ENCODE measurements at places on chromosomes 7 and 10. TPM values are rescaled to one million over a fixed set of nuclear protein-coding genes. Genes with fewer than 3 reads are reported as not detected.

DNA sequence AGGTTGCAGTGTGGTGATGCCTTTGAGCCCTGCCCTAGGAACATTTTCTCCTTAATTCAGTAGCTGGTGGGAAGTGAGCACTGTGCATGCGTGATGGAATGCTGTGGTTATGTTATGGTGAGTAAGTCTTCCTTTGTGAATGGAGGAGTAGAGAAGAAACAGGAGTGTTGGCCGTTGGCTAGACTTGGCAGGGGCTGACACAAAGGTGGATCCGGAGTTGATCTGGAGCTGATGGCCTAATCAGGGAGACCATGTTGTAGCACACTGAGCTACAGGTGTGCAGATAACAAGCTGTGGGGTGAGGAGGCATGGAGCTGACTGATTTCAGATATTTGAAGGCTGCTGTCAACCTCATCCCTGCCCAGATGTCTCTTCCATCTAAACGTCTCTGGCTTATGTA lies 122.3 kb downstream of the CNNM2 start:
- DNase-seq, result no peak

GRCh38 chr7:25215694-25216335 lies 12.5 kb downstream of the NPVF start:
- DNase-seq, result no peak

Gene TBRG4
- 61.4 TPM for total RNA-seq

Gene SHTN1
- total RNA-seq, result 3.0 TPM

GRCh38 chr7:5303591-5304505 lies 21.1 kb downstream of the SLC29A4 start:
- no peak for DNase-seq

Gene UNCX
- total RNA-seq, result not detected

- peak; percentile 86 for DNase-seq
Measured at GRCh38 chr10:109883859-109884771, 39.2 kb downstream of the XPNPEP1 start.

DNA sequence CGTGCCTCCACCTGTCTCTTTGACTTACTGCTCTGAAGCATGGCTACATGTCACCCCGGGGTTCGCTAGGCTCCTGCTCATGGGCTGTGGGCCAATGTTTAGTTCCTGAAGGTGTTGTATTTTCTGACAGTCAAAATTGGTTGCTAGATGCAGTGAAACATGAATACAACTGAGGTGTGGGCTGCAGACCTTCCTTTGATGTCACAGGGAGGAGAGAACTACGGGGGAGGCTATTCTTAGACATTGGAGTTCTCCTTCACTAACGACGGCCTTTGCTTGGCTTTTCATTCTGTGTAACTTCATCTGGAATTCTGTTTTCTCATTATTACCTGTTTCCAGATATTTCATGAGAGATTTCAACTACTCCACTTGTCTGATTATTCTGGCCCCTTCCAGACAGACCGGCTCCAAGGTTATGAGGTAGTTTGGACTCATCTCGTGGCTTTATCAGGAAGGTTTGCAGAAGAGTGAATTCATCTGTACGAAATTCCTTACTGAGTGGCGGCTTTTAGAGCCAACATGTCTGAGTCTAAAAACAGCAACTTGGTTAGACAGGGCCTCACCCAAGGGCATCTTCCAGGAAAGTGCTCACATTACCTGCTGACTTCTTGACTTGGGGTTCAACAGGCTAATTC lies 774.7 kb downstream of the SUGCT start:
- no peak for DNase-seq

Gene INA
- 0.08 TPM for total RNA-seq

DNA sequence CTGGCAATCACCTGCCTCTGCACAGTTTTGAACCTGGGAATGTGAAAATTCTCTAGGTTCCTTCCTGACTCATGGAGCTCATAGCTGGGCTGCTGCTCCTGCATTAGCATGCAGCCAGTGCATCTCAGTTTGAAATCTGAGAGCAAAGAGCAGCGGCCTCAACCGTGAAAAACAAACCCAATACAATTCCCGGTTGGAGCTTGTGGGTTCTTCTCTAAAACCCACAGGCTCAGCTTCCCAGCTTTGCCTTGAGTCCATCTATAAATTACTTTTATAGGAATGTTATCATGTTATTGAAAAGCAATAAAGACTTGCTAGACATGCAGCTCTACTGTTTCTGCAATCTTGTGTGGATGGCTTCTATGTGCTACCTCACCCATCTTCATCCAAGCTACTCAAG lies 191.7 kb downstream of the CXCL12 start:
- no peak for DNase-seq

GRCh38 chr10:44478040-44478439 lies 93.1 kb upstream of the CXCL12 start:
- no peak for DNase-seq

Gene PILRA
- 2.3 TPM for total RNA-seq

Gene SPAG6
- total RNA-seq, result not detected

Gene KLF14
- not detected for total RNA-seq

Gene AOAH
- total RNA-seq, result 1.6 TPM

Gene AKR1C8
- total RNA-seq, result 0.86 TPM

Gene VDAC2
- 388 TPM for total RNA-seq

GRCh38 chr10:65570143-65571010 lies 1355.5 kb upstream of the LRRTM3 start:
- DNase-seq, result peak; percentile 76

Gene MACC1
- 0.13 TPM for total RNA-seq

DNA sequence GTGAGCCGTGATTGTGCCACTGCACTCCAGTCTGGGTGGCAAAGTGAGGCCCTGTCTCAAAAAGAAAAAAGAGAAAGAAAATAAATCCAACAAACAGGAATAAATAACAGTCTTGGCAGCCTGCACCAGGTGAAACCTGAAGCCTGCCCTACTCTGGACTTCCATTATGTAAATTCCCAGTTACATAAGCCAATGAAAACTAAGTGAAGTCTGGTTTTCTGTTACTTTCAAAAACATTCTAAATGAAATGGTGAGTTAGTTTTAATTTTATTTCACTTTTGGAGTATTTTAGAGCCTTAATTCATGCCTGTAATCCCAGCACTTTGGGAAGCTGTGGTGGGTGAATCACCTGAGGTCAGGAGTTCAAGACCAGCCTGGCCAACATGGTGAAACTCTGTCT lies 22.5 kb upstream of the HIBADH start:
- DNase-seq, result no peak

- no peak for DNase-seq
Measured at GRCh38 chr10:23521735-23522134, 82.9 kb downstream of the OTUD1 start.

GRCh38 chr10:113202011-113202410 lies 252.0 kb downstream of the TCF7L2 start:
- DNase-seq, result no peak

- DNase-seq, result no peak
Measured at GRCh38 chr10:102508506-102508905, 4.7 kb downstream of the SUFU start.

DNA sequence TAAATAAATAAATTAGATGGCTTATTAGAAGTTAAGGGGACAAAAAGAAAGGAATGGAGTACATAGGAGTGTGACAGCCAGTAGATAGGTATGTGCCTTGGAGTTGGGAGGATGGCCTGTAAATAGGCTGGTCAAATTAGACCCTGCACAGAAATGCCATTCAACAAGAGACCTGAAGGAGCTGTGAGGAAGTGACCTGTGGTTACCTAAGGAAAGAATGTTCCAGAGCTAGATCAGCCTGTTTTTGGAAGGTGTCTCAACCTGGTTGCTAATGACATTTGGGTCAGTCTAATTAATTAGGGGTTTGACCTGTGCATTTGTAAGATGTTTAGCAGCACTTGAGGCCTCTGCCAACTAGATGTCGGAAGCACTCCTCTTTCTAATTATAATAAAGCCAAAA lies 315.3 kb upstream of the PLXDC2 start:
- no peak for DNase-seq

DNA sequence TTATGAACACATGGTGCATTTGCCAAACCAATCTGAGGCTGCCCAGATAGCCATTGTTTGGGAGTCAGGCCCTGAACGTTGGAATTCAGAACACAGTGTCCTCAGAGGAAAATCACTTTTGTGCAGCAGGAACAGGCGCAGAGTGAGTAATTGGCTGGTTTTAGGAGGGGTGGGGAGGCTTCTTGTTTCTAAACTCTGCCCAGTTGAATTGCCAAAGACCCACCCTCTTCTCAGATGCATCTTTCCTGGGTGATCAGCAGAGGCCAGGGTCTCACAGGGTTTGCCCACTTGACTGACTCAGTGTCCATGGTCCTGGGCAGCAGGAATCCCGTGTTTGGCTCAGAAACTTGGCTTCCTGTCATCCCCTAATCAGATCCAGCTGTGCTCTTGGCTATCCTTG lies 24.3 kb downstream of the PRLHR start:
- no peak for DNase-seq

DNA sequence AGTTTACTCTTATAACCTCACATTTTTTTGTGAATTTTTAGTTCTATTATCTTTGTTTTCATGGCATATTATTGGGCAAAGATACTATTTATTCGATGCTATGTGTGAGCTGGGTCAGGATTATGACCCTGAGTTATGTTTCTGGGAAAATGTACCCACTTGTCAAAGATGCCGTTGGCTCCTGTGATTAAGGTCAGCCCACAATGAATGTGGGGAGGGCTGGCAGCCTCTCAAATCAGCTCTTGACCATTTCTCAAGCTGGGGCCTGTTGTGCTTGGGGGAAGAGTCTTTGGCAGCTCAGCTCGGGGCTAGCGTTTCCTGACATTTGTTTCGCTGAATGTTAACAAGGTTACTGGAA lies 97.5 kb downstream of the TCF7L2 start:
- no peak for DNase-seq

Gene LRIT1
- not detected for total RNA-seq

Gene USP54
- total RNA-seq, result 16.3 TPM

Gene ANKRD2
- total RNA-seq, result 138 TPM

DNA sequence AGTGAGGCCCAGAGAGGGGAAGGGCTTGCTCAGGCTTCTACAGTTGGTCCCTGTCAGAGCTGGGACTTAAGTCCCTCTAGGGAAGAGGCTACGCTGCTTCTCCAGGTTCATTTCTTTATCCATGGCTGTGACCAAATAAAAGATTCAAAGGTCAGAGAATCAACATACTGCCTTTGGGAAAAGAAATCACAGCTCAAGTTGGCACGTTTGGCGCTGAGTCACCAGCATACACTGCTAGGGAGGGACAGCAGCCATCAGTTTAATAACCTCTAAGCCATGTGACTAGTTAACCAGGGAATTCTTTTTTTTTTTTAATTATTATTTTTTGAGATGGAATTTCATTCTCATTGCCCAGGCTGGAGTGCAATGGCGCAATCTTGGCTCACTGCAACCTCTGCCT lies 28.4 kb upstream of the CRHR2 start:
- no peak for DNase-seq

Gene SEMA3E
- 0.70 TPM for total RNA-seq

DNA sequence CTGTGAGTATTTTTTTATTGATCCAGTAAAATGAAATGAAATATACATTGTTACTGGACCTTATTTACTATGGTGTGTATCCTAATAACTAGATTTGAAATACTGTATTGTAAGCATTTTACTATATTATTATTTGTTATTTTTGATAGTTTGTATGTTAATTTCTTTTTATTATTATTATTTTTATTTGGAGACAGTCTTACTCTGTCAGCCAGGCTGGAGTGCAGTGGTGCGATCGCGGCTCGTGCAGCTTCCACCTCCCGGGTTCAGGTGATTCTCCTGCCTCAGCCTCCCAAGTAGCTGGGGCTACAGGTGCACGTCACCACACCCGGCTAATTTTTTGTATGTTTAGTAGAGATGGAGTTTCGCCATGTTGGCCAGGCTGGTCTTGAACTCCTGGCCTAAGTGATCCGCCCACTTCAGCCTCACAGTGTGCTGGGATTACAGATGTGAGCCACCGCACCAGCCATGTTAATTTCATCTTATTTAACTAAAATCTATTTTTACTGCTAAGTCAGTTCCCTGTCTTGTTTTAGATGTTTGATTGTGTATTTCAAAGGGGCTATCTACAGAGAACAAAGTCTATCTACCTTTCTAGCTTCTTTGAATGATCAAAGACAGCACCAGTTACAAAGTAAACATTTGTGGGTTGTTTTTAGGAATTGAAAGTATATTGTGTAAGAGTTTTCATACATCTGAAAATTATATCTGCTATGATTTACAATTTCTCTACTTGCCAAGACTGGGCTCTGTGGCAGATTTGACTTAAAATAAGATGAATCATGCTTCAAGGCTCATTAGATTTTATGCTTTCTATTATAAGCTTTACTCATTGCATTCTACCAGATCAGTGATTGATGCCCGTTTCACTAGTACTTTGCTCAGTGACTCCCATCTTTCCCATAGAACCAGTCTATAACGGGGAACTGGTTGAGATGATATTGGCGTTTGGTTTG lies 41.6 kb downstream of the CDC123 start:
- DNase-seq, result peak; percentile 33

Gene USP6NL
- 10.5 TPM for total RNA-seq

DNA sequence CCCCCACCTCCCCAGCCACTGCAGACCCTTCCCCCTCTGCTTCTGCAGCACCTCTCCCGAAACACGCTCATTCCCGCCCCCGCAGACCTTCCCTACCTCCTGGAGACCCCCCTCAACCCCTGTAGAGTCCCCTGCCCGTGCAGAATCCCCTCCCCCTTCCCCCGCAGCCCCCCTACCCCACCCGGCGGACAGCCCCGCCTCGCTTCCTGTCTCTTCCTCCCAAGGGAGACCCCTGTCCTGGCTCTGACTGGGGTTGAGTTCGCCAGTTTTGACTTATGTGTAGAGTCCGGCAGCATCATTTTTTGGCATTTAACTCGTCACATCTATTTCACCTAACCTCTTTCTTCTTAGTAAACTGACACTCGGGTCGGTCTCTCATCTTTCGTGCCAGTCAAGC lies 54.0 kb downstream of the ALOX5 start:
- no peak for DNase-seq

DNA sequence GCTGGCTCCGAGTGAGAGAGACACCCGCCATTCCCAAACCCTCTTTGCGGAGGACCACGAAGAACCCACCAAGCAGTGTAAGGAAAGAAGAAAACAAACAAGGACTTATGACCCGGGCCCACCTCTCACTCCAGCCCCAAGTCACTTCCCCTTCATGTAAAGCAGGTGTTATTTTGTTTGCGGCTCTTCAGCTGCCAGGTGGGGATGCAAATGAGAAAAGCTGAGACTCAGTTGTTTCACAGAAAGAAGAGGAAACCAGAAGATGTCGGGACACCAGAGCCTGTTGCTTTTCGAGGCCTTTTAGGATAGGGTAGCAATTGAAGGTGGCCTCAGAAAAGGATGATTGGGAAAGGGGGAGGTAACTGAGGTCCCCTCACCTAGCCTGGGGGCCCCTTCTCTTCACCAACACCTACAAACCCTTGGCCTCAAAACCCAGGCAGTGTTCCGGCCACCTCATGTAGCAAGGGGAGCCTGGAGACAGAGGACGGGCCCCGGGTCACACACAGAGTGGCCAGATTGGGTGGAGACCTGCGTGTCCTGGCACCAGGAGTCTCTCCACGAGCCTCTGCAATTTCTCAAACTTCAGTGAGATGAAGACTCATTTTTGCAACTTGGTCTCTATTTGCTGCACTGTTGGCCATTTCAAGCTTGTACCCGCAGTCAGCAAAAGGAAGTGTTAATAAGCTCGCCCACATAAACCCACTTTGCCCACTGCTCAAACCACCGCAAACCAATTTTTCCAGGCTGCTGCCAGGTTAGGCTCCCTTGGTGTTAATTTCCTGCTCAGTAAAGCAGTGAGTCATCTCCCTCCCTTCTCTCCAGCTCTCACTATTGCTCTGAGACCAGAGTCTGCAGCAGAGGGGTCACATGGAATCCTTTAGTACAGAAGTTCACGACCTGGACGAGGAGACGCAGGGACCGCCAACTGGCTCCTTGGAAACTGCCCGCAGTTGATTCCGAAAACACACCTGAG lies 45.5 kb downstream of the AOC1 start:
- DNase-seq, result no peak
